ENCODE measurements at places on chromosomes 11 and 22.

- DNase-seq, result no peak
Measured at GRCh38 chr11:9838961-9839360, 175.1 kb downstream of the SWAP70 start.

GRCh38 chr11:130499828-130500227 is 51.4 kb downstream of the ADAMTS15 start:
- DNase-seq, result no peak

DNA sequence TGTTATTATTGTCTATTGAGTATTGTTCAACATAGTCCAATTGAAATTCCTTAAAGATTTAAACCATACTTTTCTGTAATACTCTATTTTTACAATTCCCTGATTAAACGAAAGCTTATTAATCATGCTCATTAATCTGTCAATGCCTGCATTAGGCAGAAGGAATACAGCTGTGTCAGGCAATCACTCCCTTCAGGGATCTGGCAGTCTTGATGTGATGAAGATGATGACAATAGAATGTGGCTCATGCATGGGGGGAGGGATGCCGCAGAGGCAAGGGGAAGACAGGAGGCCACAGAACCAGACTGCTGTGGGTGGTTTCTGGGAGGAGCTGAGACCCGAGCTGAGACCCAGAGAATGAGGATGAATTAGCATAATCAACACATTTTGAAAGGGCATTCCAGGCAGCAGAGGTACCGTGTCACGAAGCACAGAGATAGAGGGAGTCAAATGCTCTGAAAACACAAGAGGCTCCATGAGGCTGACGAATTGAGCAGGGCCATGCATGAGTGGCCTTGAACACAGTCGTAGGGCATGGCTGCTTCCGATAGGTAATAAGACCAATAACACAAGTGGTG is 1075.5 kb downstream of the OPCML start:
- DNase-seq, result no peak

DNA sequence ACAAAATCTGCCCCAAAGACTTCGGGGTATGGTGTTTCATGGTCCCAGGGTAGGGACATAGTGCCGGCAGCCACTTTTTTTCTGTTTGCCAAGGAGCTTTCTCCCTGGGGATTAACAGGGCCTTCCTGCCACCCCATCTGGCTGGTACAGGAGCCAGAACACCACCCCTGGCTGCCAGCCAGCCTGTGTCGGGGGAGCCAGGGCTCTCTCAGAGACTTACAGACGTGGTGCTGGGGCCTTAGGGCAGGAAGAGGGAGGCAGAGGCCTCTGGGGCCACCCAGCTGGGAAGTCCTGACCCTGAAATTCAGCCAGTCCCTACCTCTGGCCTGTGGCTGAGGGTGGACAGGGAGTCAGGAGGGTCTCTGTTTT is 52.4 kb upstream of the CDON start:
- DNase-seq, result peak; percentile 87

DNA sequence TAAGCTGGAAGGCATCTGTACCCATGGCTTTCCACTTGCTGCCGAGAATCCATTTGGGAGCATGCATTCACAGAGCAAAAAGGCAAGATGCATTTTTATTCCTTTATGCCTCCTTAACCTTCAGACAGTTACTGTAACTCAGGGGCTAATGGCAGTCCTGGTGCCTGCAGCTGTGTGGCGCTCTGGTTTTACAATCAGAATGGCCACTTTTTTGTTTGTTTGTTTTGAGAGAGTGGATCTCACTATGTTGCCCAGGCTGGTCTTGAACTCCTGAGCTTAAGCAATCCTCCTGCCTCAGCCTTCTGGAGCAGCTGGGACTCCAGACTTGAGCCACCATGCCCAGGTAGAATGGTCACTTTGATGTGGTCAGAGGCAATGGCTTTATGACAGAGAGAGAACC is 101.8 kb downstream of the NAV2 start:
- DNase-seq, result no peak
